ENCODE measurements at places on chromosomes 6 and 20.

GRCh38 chr6:109052852-109053251 is 41.8 kb downstream of the SESN1 start:
- DNase-seq = no peak

- peak; percentile 73 for DNase-seq
Observed at GRCh38 chr20:46220455-46221207, 87.7 kb downstream of the CDH22 start.

DNA sequence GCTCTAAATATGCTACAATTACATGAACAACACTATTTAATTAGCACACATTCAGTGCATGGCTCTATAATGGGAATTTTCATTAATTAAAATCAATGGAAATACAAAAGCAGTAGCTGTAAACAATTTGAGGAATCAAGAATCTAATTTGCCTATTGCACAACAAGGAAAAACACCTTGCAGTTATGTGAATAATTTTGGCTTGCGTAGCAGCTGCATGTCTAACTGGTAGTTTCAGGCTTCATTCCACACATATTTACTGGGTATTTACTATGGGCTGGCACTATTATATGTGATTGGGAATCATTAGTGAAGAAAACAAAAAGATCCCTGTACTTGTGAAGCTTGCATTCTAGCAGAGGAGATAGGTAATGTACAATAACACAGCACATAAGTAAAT is 26.4 kb downstream of the KIF6 start:
- no peak for DNase-seq

DNA sequence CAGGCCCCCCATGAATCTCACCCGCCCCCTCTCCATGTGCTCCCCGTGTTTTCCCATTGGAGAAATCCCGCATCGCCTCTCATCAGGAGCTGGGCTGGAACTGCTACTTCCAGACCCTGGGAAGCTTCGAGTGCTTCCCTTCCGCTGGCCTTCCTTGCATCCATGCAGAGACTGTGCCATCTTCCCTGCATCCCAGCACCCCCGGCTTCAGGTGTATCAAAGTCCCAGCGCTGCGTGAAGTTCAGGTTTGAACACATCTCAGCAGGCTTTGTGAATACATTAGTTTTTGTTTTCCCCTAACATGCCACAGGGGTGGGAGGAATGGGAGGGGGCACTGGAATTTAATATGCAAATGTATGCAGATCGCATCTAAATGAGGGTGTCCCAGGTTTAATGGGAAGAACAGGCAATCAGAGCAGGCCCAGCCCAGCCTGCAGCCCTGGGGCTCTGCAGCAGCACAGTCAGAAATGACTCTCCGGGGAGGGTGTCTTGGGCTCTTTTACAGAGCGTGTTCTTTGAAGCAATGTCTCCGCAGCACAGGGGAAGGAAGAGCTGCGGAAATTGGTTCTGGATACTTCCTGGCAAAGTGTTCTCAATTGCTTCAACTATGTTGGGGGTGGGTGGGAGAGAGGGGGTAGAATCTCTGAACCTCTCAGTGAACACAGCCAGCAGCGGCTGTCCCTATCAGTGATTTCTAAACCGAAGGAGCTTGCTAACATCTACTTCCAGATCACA is 8.3 kb upstream of the MMP9 start:
- DNase-seq = no peak

DNA sequence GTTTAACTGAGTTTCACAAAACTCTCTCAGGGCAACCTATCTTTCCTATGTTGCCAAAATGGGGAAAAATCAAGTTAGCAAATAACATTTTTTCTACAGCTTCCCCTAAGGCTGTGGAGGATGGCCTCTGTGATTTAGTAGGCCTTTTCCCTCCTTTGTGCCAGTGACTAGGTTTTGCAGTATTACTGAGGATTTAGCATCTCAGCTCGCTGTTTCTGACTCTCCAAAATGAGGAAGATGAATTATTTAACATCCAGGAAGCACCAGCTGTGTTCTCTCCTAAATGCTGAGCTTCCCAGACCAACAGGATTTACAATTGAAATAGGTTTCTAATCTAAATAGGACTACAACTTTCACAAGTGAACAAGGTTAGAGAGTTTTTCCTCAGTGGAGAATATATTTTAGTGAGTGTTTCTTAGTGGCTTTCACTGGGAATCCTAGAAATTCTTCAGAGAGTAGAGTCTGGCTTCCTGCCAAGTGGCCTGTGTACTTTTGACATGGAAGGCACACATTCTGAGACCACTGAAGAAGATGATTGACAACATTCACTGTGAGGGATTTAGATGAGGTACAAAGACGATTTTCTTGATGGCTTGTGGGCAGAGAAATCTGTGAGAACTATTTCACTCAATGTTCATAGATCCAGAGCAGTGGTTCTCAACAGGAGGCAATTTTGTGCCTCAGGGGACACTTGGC is 62.4 kb downstream of the PTCHD4 start:
- DNase-seq = no peak

- DNase-seq = no peak
Observed at GRCh38 chr6:69846312-69846711, 20.0 kb upstream of the COL19A1 start.

DNA sequence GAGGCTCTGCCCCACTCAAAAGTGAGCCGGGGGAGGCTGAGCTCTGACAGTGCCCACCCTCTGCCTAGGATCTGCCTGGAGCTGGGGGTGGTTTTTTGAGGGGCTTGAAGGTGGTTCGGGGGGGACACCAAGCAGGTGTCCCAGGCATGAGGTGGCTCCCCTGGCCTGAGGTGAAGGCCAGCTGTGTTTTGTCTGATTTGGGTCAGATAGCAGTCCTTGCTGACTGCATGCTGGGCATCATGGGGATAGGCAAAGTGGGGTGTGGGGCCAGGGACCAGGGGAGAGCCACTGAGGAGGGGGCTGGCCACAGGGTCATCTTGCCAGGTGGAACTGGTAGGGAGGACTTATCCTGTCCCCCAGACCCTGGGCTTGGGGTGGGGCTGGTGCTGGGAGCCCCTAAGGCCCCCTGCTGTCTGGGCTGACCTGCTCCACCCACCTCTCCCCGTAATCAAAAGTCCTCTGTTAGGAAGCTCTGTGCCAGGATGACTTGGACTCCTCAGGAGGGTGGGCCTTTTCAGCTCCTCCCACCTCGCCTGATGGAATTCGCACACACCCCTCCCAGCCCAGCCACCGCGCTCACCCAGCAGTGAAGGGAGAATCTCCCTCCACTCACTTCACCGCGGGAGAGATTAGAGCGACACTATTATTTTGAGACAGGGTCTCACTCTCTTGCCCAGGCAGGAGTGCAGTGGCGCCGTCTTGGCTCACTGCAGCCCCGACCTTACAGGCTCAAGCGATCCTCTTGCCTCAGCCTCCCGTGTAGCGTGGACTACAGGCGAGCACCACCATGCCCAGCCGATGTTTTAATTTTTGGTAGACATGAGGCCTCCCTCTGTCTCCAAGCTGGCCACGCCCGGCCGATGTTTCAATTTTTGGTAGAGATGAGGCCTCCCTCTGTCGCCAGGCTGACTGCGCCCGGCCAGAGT is 1.5 kb upstream of the COL9A3 start:
- no peak for DNase-seq

DNA sequence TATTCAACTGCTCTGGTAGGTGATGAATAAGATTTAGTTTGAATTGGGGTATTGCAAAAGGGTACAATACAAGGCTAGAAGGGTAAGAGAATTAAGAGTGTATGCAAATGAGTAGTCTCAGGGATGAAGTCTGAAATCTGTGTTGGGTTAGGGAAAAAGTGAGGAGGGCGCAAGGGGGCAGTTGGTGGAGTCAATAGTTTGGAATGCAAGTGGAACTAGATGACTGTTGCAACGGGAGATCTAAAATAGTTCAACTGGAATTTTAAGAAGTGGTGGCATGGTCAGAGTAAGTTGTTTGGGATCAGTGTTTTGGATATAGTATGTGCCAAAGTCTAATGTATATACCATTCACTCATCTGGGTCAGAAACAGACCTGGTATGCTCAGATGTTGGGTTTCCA is 329.6 kb downstream of the GJA1 start:
- DNase-seq = no peak

GRCh38 chr20:3315136-3315535 is 76.1 kb upstream of the SLC4A11 start:
- no peak for DNase-seq

DNA sequence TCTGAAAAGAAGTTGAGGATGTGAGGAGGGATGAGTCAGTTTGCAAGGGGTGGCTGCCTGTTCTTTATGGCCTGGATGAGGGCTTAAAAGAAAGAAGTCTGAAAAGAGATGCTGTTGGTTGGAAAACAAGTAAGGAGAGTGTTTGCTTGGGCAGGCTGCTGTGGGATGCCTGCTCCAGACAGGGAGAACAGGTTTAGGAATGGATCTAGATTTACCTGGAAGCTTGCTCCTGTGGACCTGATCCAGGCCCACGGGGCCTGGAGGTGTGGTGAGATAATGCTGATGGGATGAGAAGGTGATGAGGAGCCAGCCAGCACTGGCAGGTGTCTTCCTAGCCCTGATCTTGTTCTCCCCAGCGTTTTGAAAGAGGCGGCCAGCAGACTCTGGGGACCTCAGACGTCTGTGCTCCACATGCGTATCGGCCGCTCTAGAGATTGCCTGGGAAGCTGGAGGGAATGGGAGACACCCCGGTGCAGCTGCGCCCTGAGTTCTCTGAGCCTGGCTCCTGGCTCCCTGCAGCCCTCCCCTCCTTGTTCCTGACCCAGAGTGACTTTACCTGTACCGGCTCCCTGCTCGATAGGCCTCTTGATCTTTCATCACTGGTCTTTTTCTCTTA is 331.3 kb downstream of the ZFAND3 start:
- no peak for DNase-seq

- DNase-seq = no peak
Observed at GRCh38 chr20:64226686-64227580, 28.6 kb upstream of the PCMTD2 start.

DNA sequence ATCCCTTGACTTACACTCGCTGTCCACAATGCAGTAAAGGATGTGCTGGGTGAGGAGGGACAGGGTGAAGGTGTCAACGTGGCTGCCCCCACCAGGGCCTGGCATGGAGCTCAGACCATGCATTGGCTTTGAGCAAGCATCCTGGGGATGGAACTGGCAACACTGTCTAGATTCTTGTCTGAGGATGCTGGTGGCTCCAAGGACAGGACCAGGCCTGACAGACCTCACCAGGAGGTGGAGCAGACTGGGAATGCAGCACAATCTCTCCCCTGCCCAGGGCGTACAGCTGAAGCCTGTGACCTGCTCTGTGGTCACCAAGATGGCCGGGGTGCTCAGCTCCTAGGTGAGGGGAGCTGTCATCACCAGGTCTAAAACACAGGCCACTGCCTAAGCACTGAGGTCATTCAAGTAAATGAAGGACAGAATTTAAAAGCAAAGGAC is 50.9 kb downstream of the MYH7B start:
- no peak for DNase-seq

DNA sequence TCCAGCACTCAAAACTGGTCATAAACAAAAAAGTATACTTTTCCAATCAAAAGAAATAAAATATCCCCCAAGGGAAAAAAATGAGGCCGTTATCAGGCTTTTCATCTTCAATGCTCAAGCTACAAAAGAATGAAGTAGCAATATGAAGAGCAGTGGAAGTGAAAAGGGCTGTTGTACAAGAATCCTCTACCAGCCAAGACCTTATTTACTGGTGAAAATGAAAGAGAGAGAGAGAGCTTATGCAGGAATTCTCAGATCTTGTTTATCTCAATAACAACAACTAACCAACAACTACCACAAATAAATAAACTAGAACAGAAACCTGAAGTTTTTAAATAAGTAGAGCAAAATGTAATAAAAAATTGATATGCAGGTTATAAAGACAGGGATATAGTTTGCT is 400.6 kb downstream of the HDGFL1 start:
- no peak for DNase-seq

DNA sequence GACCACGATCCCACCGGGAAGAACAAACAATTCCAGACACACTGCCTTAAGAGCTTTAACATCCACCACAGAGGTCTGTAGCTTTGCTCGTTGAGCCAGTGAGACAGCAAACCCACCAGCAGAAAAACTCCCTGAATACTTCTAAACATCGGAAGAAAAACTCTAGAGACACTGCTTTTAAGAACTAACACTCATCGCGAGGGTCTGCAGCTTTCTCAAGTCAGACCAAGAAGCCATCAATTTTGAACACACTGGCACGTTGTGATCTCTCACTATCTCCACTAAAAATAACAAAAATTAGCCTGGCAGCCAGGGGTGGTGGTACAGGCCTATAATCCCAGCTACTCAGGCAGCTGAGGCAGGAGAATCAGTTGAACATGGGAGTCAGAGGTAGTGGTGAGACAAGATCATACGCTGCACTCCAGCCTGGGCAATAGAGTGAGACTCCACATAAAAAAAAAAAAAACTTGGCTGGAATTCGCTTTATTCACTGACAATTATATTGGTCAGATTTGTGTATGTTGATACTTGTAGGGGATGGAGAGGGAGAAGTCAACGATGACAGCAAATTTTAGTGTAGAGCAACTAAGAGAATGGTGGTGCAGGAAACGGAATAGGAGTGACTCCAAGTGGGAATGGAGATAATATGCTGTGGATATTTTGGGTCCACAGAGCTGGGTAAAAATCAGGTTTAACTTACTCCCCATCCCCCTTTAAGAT is 860 bp upstream of the TMEM14C start:
- DNase-seq = no peak

- no peak for DNase-seq
Observed at GRCh38 chr6:144601221-144601620, 316.1 kb downstream of the UTRN start.

GRCh38 chr6:137697267-137697938 is 169.7 kb upstream of the TNFAIP3 start:
- no peak for DNase-seq

DNA sequence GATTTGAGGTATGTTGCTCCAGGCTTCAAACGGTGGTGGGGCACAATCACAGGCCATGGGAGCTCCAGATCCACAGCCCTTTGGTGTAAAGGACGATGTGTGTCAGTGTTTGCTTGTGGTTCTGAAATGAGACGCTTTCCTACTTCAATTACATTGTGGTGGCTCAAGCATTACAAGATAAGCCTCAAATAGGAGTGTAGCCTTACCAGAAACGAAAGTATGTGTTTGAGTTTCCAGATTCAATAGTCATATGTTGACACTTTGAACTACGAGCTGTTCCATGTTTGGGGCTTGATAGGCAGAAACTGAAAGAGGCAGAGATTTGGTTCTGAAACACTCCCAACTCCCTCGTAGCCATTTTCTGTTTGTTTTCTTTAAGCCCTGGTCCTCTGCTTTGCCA is 187.1 kb downstream of the MYLK4 start:
- DNase-seq = no peak

DNA sequence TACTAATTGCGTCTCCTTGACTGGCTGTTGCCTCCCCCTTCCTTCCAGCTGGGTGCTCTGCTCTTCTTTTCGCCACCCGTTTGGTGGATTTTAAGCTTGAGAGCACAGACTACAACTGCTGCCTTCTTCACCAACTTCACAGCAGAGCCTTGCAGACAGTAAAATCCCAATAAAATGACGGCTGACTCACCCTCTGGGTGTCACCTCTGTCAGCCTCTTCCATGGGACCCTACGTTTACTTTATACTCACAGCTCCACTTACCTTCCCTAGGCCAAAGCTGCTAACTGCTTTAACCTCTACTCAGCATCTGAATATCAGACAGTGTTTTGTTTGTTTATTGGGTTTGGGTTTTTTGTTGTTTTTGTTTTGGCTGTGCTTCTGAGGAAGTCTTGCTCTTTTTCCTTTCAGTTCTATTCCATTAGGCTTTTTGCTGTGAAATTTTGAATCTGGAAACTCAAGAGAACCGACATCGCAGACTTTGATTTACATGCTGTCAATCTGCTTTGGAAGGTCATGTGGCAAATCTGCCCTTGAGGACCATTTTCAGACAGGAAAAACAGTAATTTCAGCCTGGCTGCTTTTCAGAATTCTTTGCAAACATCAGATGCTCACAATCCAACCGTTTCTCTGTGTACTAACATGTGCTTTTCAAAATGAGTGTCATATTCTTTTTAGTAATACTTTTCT is 2.4 kb downstream of the AGPAT4 start:
- DNase-seq = no peak
